ENCODE measurements at places on chromosomes 5 and 9. TPM values are rescaled to one million over a fixed set of nuclear protein-coding genes. Genes with fewer than 3 reads are reported as not detected.

F2R gene
- 1.2 TPM for polyA plus RNA-seq

OR13C4 gene
- polyA plus RNA-seq = not detected

FCHO2 gene
- 0.60 TPM for polyA plus RNA-seq

GRCh38 chr9:37382161-37382981, 40.1 kb upstream of the GRHPR start:
- no peak for DNase-seq

- DNase-seq = no peak
Observed at GRCh38 chr5:60230456-60230855, 336.9 kb upstream of the PDE4D start.

DNA sequence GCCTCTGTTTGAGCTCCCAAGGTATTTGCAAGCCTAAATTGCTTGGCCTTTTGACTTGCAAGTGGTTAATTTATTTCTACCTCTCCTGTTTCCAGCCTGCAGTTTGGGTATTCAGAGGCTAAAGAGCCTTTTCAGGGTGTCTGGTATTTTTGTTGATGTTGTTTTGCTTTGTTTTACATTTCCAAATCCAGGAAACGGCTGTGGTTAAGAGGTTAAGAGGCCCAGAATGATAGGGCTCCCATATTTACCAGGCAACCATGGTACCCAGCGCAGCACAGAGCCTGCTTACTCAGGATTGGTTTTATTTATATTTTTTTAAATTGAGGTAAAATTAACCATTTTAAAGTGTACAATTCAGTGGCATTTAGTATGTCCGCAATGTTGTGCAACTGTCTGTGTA, 92.1 kb downstream of the PDZD2 start:
- DNase-seq = no peak

ZFP62 gene
- 20.0 TPM for polyA plus RNA-seq

RBM27 gene
- polyA plus RNA-seq = 7.5 TPM

CCDC152 gene
- 3.7 TPM for polyA plus RNA-seq

SPATA31E1 gene
- not detected for polyA plus RNA-seq

DNA sequence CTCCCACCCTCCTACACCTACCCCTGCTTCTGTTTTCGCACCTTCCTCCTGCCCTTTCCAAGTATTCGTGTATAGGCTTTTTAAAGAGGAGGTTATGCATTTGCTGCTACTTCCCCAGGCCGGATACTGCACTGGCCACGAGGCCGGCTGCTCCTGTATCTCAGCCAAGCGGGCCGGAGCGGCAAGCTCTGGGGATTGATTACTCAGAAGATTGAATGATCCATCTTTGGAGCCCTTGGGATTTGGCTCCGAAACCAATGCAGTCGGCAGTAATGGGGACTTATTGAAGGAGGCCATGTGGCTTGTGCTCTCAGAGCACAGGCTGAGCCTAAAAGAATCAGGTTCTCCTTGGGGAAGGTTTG, 405.3 kb downstream of the TLE4 start:
- no peak for DNase-seq

- no peak for DNase-seq
Observed at GRCh38 chr5:24232929-24233498, 411.8 kb downstream of the CDH10 start.

DNA sequence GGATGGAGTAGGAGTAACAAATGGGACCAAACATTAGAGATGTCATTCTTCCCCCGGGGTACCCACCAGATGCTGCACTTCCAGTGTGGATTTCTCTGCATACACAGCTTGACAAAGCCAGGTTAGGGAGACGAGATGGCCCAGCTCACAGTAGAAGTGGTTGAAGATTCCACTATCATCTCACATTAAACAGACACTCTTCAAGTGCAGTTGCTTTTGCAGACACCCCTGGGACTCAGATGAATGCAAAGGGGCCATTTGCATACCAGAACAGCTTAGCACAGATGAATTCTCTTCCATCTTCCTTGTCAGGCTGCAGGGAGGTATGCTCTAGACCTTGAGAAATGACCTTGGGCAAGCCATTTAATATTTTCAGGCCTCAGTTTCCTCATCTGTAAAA, 12.6 kb upstream of the C5orf58 start:
- no peak for DNase-seq

DNA sequence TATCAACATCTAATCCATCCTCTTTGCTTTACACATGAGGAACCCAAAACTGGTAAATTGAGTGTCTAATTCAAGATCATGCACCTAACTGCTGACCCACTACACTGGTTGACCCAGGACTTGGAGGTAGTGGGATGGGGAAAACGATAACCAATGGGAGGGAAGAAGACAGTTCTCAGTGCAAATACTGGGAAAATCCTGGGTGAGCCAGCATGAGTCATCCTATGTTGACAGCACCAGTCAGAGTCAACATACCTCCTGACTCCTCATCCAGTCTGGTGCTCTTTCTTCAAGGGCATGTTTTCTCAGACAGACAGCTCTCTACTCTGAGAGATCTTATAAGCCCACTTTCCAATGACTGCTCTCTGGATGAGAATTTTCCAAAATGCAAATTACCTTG, 232.8 kb upstream of the PTGER4 start:
- DNase-seq = no peak

- DNase-seq = no peak
Observed at GRCh38 chr5:181281984-181282316, 21.0 kb upstream of the TRIM52 start.

DNA sequence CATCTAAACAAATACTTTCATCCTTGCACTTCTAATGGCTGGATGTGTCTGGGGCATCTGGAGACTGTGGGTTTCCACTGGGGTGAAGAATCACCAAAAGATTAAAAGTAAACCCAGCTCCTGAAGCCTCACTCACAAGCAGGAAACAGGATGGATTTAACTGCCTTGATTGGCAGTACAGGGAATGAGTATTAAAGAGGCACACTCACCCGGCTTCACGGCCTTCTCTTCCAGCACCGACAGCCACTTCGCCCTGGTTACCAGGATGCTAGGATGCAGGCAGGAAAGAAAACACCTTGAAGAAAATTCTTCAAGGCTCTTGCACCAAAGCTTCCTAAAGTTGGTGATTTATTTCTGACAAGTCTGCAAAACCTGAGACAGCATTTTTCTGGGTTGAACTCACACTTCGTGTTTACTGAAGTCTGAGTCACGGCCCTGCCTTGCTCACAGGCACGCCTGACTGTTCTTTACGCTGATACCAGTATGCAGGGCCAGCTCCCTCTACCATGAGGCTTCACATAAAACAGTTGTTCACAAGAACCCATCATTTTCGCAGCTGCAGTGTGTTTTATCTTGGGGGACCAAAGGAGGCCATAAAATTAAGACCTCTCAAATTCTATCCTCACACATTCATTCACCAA, 56.5 kb upstream of the ZNF354A start:
- no peak for DNase-seq

- no peak for DNase-seq
Observed at GRCh38 chr9:120284821-120285220, 295.1 kb downstream of the CDK5RAP2 start.

DNA sequence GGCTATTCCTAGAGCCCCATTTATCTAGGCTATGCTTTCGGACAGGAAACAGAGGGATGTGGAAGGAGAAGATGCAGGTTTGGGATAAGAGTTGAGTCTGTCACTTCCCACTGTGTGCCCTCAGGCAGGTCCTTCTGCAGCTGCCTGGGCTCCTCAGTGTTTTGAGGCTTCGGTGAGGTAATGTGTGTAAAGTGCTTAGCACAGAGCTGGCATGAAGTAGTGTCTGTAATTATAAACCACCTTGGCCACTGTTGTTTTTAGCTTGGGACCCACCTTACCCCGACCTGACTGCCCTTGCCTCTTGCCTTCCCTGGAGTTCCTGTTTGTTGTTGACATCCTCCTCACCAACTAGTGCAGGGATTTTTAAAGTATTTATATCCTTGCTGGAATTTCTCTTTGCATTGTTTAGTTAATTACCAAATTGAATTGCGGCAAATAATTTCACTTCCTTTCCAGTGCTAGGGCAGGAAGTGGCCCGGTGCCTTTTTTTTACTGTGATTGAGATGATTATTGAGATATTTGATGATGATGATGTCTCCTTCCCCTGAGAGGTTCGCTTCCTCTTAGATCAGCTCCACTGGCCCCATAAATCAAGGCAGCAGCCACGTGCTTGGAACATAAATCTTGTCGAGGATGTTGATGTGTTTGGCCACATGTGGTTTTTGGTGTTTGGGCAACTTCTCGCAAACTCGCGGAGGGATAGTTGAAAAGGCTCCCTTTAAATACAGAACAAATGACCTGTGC, 38.3 kb upstream of the DAB2IP start:
- DNase-seq = no peak

CYLC2 gene
- not detected for polyA plus RNA-seq

- no peak for DNase-seq
Observed at GRCh38 chr5:113215401-113216060, 219.3 kb downstream of the TSSK1B start.

FAM78A gene
- polyA plus RNA-seq = 12.7 TPM

DNA sequence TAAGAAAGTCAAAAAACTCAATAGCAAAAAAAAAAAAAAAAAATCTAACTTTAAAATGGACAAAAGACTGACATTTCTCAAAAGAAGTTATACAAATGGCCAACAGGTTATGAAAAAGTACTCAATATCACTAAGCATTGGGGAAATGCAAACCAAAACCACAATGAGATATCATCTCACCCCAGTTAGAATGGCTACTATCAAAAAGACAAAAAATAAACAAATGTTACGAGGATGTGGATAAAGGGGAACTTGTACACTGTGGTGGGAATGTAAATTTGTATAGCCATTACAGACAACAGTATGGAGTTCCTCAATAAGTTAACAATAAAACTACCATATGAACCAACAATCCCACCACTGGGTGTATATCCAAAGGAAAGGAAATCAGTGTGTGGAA, 37.2 kb downstream of the ENC1 start:
- DNase-seq = no peak

- no peak for DNase-seq
Observed at GRCh38 chr9:107049803-107050184, 186.8 kb downstream of the ZNF462 start.

DNA sequence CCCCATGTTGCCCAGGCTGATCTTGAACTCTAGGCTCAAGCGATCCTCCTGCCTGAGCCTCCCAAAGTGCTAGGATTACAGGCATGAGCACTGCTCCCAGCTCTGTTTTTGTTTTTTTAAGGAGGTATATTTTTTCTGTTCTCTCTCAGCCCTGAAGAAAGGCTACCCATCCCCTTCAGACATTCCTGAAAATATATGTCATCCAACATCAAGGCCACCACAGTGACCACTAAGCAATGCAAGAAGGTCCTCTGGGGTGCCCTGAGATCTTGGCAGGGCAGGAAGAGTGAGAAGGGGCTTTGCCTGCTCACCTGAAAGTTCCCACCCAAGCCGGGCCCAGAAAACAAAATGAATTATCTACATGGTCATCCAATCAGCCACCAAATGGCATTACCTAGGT, 47.8 kb upstream of the IL17B start:
- no peak for DNase-seq

GRIN1 gene
- polyA plus RNA-seq = not detected

Measured in naive thymus-derived CD8-positive, alpha-beta T cell (primary cell).